Right atrium auricular region (tissue), 2 donors: ENCODE measurements at places on chromosomes 6 and 20. TPM values are rescaled to one million over a fixed set of nuclear protein-coding genes. Genes with fewer than 3 reads are reported as not detected.

DIDO1 gene
- 37.5 TPM for total RNA-seq

MLN gene
- total RNA-seq, result not detected

CALHM5 gene
- 3.4 TPM for total RNA-seq

GRIK2 gene
- total RNA-seq, result 7.7 TPM

SLC22A16 gene
- not detected for total RNA-seq

AKAP7 gene
- total RNA-seq, result 10.2 TPM

IL17F gene
- not detected for total RNA-seq

SULF2 gene
- 33.7 TPM for total RNA-seq

- H3K36me3 ChIP-seq, result peaks cover 24% of the 10 kb centered on the region
- no peak overlapping the region for H3K4me3 ChIP-seq
- no peak overlapping the region for H3K27ac ChIP-seq
- no peak for DNase-seq
- no peaks in the 10 kb centered on the region for H3K27me3 ChIP-seq
- peaks cover 17% of the 10 kb centered on the region for H3K4me1 ChIP-seq
These were observed 1.9 kb downstream of the VWA7 start for GRCh38 chr6:31775184-31775583.

GRCh38 chr6:113394216-113394615 lies 462.9 kb upstream of the MARCKS start:
- H3K4me3 ChIP-seq, result no peak overlapping the region
- H3K27ac ChIP-seq, result no peak overlapping the region
- H3K27me3 ChIP-seq, result no peaks in the 10 kb centered on the region
- H3K4me1 ChIP-seq, result no peaks in the 10 kb centered on the region
- no peak for DNase-seq

DNA sequence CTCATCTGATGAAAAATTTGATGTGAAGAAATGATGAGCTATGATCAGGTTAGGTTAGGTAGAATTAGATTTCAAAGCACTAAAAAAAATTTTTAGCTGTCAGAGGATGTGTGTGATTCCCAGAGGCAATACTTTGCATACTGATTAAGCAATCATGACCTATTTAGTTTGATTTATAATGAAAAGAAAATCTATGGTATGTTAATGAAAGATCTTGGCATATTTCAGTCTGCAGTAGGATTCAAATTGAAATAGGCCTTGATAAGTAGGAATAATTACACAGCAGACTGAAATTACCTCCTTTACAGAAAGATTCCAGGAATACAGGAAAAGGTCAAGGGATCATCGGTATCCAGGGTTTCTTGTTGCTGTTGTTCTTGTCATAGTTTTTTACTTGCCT lies 69.3 kb downstream of the HDDC2 start:
- no peaks in the 10 kb centered on the region for H3K4me1 ChIP-seq
- no peaks in the 10 kb centered on the region for H3K36me3 ChIP-seq
- DNase-seq, result no peak
- no peak overlapping the region for H3K4me3 ChIP-seq
- no peak overlapping the region for H3K27ac ChIP-seq

- no peak for DNase-seq
- no peaks in the 10 kb centered on the region for H3K27me3 ChIP-seq
- H3K4me1 ChIP-seq, result no peaks in the 10 kb centered on the region
- H3K4me3 ChIP-seq, result no peak overlapping the region
These were observed 107.3 kb downstream of the EPB41L2 start for GRCh38 chr6:130955755-130956154.

DNA sequence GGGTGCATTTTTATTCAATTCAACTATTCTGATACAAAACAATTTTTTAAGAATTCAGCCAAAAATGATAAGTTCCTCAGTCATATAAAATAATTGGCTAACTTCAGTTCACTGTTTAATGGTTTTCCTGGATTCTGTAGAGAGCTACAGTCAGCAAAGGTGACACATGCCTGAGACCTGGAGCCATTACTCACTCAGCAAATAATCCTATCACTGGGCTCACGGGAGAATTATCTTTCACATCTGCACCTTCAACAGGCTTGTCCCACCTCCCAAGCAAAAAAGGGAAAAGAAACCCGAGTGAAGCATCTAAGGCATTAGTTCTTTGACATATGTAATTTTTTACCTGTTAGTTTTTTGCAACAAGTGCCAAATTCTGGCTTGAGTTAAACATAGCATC lies 34.9 kb upstream of the FOXA2 start:
- H3K27ac ChIP-seq, result no peak overlapping the region
- no peak overlapping the region for H3K4me3 ChIP-seq
- no peaks in the 10 kb centered on the region for H3K27me3 ChIP-seq
- no peaks in the 10 kb centered on the region for H3K4me1 ChIP-seq
- no peak for DNase-seq
- no peaks in the 10 kb centered on the region for H3K36me3 ChIP-seq

- no peak overlapping the region for H3K27ac ChIP-seq
- peaks cover 7% of the 10 kb centered on the region for H3K4me1 ChIP-seq
- H3K27me3 ChIP-seq, result no peaks in the 10 kb centered on the region
- H3K4me3 ChIP-seq, result no peak overlapping the region
- H3K36me3 ChIP-seq, result no peaks in the 10 kb centered on the region
- no peak for DNase-seq
These were observed 31.9 kb upstream of the PRELID3B start for GRCh38 chr20:59074456-59074855.

GRCh38 chr6:31908791-31909190 lies 6.9 kb upstream of the ZBTB12 start:
- DNase-seq, result no peak
- no peak overlapping the region for H3K27ac ChIP-seq
- no peaks in the 10 kb centered on the region for H3K36me3 ChIP-seq

GRCh38 chr6:128483472-128484135 lies 36.8 kb downstream of the PTPRK start:
- no peak for DNase-seq
- no peaks in the 10 kb centered on the region for H3K4me1 ChIP-seq
- no peaks in the 10 kb centered on the region for H3K36me3 ChIP-seq
- H3K4me3 ChIP-seq, result no peak overlapping the region
- H3K27ac ChIP-seq, result no peak overlapping the region
- no peaks in the 10 kb centered on the region for H3K27me3 ChIP-seq

GRCh38 chr6:16249971-16250370 lies 11.6 kb downstream of the GMPR start:
- no peak overlapping the region for H3K4me3 ChIP-seq
- no peaks in the 10 kb centered on the region for H3K4me1 ChIP-seq
- no peaks in the 10 kb centered on the region for H3K27me3 ChIP-seq
- peaks cover 51% of the 10 kb centered on the region for H3K36me3 ChIP-seq

DNA sequence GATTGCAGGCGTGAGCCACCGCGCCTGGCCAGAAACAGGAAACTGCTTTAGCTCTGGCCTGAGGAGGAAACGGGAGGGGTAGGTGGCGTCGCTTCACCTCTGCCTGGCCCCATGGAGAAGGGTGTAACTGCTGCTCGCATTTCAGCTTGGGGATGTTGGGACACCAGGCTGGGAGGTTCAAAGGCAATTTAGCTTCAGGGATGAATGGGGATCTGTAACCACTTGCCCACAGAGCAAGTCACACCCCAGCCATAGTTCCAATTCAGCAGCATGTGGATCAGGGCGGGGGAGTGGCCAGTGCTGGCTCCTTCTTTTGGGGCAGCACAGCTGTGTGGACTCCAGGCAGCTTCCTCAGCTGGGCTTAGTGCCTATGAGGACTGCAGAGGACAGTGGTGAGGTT lies 34.8 kb upstream of the NUP153 start:
- DNase-seq, result no peak
- H3K27ac ChIP-seq, result no peak overlapping the region
- H3K36me3 ChIP-seq, result no peaks in the 10 kb centered on the region
- no peaks in the 10 kb centered on the region for H3K27me3 ChIP-seq
- no peaks in the 10 kb centered on the region for H3K4me1 ChIP-seq

DNA sequence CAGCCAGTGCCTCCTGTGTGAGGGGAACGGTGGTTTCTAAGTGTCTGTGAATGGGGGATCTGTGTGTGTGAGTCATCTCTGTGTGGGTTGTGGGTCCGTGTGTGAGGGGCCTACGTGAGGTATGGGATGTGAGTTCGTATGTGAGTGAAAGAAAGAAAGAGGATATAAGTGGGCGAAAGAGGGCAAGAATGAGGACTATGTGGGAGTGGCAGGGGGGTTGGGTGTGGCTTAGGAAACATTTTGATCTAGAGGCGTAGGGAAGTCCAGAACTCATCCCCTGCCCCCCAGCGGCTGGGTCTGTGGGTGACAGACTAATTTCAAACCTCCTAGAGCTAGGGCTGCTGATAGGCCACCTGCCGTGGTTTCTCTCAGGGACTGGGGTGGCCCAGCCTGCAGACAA lies 35.5 kb downstream of the DHX35 start:
- no peaks in the 10 kb centered on the region for H3K27me3 ChIP-seq
- no peak for DNase-seq
- no peaks in the 10 kb centered on the region for H3K4me1 ChIP-seq
- H3K27ac ChIP-seq, result no peak overlapping the region

- no peak overlapping the region for H3K27ac ChIP-seq
- no peaks in the 10 kb centered on the region for H3K27me3 ChIP-seq
- no peak overlapping the region for H3K4me3 ChIP-seq
- no peaks in the 10 kb centered on the region for H3K36me3 ChIP-seq
These were observed 48.3 kb downstream of the PFDN4 start for GRCh38 chr20:54256202-54256601.

GRCh38 chr6:38572186-38572813 lies 67.4 kb downstream of the BTBD9 start:
- no peaks in the 10 kb centered on the region for H3K36me3 ChIP-seq
- no peaks in the 10 kb centered on the region for H3K4me1 ChIP-seq
- no peak overlapping the region for H3K27ac ChIP-seq
- no peaks in the 10 kb centered on the region for H3K27me3 ChIP-seq
- no peak overlapping the region for H3K4me3 ChIP-seq

DNA sequence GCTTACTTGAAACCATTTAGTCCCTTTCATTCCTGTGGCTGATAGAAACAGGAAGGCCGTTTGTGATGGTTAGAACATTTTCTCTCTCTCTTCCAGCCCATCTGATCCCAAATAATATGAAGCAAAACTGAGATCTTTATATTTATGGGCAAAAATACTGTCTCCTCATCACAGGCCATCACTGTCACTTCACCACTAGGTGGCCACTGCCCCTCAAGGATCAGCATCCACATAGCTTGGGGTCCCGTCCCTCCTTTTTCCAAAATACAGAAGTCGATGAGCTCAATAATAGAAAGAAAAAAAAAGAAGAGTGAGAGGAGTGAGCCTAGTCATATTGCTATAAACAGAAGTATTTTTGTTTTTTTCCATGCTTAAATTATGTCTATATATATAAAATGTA lies 46.4 kb upstream of the LAMP5 start:
- H3K27ac ChIP-seq, result no peak overlapping the region
- DNase-seq, result no peak
- no peaks in the 10 kb centered on the region for H3K4me1 ChIP-seq
- peaks cover 3% of the 10 kb centered on the region for H3K36me3 ChIP-seq
- no peak overlapping the region for H3K4me3 ChIP-seq
- H3K27me3 ChIP-seq, result no peaks in the 10 kb centered on the region

- H3K4me1 ChIP-seq, result no peaks in the 10 kb centered on the region
- H3K27ac ChIP-seq, result no peak overlapping the region
- no peak overlapping the region for H3K4me3 ChIP-seq
- no peaks in the 10 kb centered on the region for H3K36me3 ChIP-seq
These were observed 1551.0 kb downstream of the GRIK2 start for GRCh38 chr6:102944475-102944874.

DNA sequence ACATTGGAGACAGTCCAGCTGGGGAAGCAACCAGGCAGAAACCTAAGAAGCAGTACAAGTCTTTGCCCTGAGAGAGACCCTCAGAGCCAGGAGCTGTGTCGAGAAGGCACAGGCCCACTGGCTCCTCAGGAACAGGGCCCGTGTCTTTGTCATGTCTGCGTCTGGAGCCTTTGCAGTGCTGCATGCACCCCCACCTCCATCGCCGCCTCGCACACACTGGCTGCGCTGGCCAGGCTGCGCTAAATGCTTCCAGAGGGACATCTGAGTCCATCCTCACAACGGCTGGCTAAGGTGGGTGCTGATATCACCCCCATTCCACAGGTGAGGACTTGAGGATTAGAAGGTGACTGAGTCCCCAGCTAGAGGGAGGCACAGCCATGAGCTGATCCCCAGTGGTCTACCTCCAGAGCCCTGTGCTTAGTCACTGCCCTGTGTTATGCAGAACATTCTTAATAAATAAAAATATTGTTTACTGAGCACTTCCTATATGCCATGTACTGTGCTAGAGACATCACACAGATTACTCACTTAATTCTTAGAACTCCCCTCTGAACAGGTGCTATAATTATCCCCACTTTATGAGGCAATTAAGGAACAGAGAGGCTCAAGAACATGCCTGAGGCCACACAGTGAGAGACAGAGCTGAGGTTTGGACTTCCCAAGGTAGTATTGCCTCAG lies 27.6 kb downstream of the GABRR2 start:
- H3K27ac ChIP-seq, result no peak overlapping the region
- DNase-seq, result no peak
- no peak overlapping the region for H3K4me3 ChIP-seq
- H3K36me3 ChIP-seq, result no peaks in the 10 kb centered on the region
- H3K27me3 ChIP-seq, result no peaks in the 10 kb centered on the region
- no peaks in the 10 kb centered on the region for H3K4me1 ChIP-seq

DNA sequence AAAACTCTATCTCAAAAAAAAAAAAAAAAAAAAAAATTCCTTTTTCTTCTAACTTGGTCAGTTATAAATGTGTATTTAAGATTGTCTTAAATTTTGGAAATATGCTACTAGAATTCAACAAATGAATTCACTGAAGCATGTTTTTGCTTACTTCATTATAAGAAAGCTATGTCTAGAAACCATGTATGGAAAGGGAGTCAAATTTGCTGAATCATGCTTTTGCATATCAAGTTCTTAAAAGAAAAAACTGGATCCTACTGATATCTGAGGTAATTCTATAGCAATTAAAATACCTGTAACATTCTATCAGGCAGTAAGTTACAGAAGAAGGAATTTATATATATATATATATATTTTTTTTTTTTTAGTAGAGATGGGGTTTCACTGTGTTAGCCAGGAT lies 27.7 kb downstream of the AKIRIN2 start:
- H3K27ac ChIP-seq, result no peak overlapping the region
- no peaks in the 10 kb centered on the region for H3K27me3 ChIP-seq
- H3K36me3 ChIP-seq, result peaks cover 26% of the 10 kb centered on the region
- no peak for DNase-seq
- H3K4me1 ChIP-seq, result no peaks in the 10 kb centered on the region

- H3K27ac ChIP-seq, result no peak overlapping the region
- H3K27me3 ChIP-seq, result no peaks in the 10 kb centered on the region
- H3K36me3 ChIP-seq, result no peaks in the 10 kb centered on the region
- H3K4me1 ChIP-seq, result no peaks in the 10 kb centered on the region
- no peak for DNase-seq
These were observed 20.9 kb upstream of the POM121L2 start for GRCh38 chr6:27332692-27333641.

GRCh38 chr6:63440057-63440456 lies 120.3 kb upstream of the LGSN start:
- no peaks in the 10 kb centered on the region for H3K27me3 ChIP-seq
- no peaks in the 10 kb centered on the region for H3K36me3 ChIP-seq
- H3K4me3 ChIP-seq, result no peak overlapping the region
- no peaks in the 10 kb centered on the region for H3K4me1 ChIP-seq
- no peak for DNase-seq
- H3K27ac ChIP-seq, result no peak overlapping the region
